ENCODE measurements at places on chromosomes 7 and 10. TPM values are rescaled to one million over a fixed set of nuclear protein-coding genes. Genes with fewer than 3 reads are reported as not detected.
A peak's percentile ranks its signal among the peaks of the same experiment; 100 is the strongest.

Gene FXYD4
- total RNA-seq = not detected

Gene SKIDA1
- 4.0 TPM for total RNA-seq

Gene ZNF467
- 7.0 TPM for total RNA-seq

Gene IFIT1B
- total RNA-seq = not detected

Gene PPP1R3C
- 295 TPM for total RNA-seq

Gene XRCC2
- 0.42 TPM for total RNA-seq

Gene MYOZ1
- total RNA-seq = 1.3 TPM

Gene CYP3A7
- not detected for total RNA-seq

Gene KIF5B
- total RNA-seq = 184 TPM

Gene GPNMB
- total RNA-seq = 288 TPM

Gene SLC25A28
- total RNA-seq = 34.5 TPM

Gene TRIP6
- total RNA-seq = 14.7 TPM

- no peaks in the 10 kb centered on the region for H3K36me3 ChIP-seq
- no peak overlapping the region for H3K4me3 ChIP-seq
- no peak for DNase-seq
- peaks cover 24% of the 10 kb centered on the region for H3K4me1 ChIP-seq
Observed at GRCh38 chr10:34507217-34507616, 307.9 kb downstream of the PARD3 start.

- H3K4me1 ChIP-seq = no peaks in the 10 kb centered on the region
- H3K4me3 ChIP-seq = no peak overlapping the region
- H3K27me3 ChIP-seq = no peaks in the 10 kb centered on the region
Observed at GRCh38 chr7:111903797-111904196, 302.4 kb downstream of the DOCK4 start.

- H3K4me1 ChIP-seq = peaks cover 11% of the 10 kb centered on the region
- peak; percentile 30 for DNase-seq
- H3K27ac ChIP-seq = no peak within 1 kb of the TSS
- H3K4me3 ChIP-seq = peak within 1 kb of the TSS; percentile 57
Observed at GRCh38 chr10:90857635-90858460, at the start of gene HTR7. HTR7 (minus strand) TSS chr10:90858039; CDS start chr10:90857671, 368 bp downstream.

DNA sequence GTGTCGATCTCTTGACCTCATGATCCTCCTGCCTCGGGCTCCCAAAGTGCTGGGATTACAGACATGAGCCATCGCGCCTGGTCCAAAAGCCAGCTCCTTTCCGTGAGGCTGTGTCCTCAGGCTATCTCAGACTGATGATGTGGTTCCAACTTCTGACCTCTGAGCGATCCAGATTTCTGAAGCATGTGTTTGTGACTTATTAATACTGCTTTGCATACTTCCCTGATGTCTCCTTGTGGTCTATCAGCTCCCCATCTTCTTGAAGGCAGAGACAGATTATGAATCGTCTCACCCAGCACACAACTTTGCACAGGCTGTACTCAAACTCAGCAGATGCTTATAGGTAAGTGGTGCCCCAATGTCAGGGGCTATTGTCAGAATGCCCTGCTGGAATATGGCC lies 2.0 kb upstream of the PLPP4 start:
- H3K4me3 ChIP-seq = no peak overlapping the region
- H3K27me3 ChIP-seq = peaks cover 29% of the 10 kb centered on the region

- no peak for DNase-seq
- H3K4me3 ChIP-seq = no peak overlapping the region
- peak overlapping the region; percentile 61 for H3K27ac ChIP-seq
Observed at GRCh38 chr10:125118011-125118611, 42.3 kb downstream of the CTBP2 start.

DNA sequence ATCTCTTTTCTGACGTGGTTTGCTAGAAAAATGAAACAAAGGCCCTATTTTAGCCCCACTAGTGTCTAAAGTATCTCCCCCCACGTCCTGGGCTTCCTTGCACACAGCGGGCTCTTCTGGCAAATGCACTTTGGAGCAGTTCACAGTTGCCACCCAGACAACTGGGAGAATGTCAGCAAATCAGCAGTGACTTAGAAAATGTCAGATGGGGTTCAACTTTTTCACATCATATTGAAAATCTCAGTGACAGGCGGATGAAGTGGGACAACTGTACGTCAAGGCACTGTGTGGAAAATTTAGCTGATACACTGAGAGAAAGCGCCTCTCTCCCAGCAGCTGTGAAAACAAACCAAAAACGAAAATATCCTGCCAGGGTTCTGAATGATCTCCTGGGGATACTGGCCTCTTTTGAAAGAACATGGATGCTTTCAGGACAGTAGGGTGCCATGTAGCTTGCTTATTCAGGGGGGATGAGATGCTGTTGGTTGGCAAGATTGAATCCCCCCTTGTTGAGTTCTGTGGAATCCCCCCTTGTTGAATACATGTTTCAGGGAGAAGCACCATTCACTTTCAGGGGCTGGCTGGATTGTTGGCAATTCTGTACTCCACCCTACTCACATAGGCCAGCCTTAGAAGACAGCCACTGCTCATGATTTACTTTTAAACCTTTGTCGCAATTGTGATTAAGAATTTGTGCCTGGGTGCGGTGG lies 372.8 kb upstream of the CELF2 start:
- peaks cover 40% of the 10 kb centered on the region for H3K4me1 ChIP-seq
- DNase-seq = no peak
- H3K27me3 ChIP-seq = no peaks in the 10 kb centered on the region
- no peaks in the 10 kb centered on the region for H3K36me3 ChIP-seq

- peaks cover 27% of the 10 kb centered on the region for H3K4me1 ChIP-seq
- no peak overlapping the region for H3K27ac ChIP-seq
- DNase-seq = no peak
- H3K4me3 ChIP-seq = no peak overlapping the region
- H3K36me3 ChIP-seq = no peaks in the 10 kb centered on the region
Observed at GRCh38 chr7:141076377-141076776, 2.5 kb downstream of the TMEM178B start.

- no peak for DNase-seq
- peaks cover 6% of the 10 kb centered on the region for H3K36me3 ChIP-seq
- H3K27me3 ChIP-seq = no peaks in the 10 kb centered on the region
- H3K27ac ChIP-seq = peak overlapping the region; percentile 95
Observed at GRCh38 chr7:30595436-30596013, 847 bp downstream of the GARS1 start.

DNA sequence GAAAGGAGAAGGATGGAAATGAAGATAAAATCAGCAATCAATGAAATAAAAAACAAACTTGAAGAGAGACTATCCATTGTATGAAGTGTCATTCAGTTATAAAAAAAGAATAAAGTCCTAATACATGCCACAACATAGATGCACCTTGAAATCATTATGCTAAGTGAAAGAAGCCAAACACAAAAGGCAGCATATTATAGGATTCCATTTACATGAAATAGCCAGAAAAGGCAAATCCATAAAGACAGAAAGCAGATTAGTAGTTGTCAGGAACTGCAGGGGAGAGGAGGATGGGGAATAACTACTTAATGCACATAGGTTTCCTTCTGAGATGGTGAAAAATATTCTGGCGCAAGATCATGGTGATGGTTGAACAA lies 6.6 kb upstream of the PON1 start:
- H3K4me3 ChIP-seq = no peak overlapping the region
- H3K4me1 ChIP-seq = no peaks in the 10 kb centered on the region
- no peaks in the 10 kb centered on the region for H3K27me3 ChIP-seq
- H3K27ac ChIP-seq = no peak overlapping the region
- H3K36me3 ChIP-seq = no peaks in the 10 kb centered on the region

DNA sequence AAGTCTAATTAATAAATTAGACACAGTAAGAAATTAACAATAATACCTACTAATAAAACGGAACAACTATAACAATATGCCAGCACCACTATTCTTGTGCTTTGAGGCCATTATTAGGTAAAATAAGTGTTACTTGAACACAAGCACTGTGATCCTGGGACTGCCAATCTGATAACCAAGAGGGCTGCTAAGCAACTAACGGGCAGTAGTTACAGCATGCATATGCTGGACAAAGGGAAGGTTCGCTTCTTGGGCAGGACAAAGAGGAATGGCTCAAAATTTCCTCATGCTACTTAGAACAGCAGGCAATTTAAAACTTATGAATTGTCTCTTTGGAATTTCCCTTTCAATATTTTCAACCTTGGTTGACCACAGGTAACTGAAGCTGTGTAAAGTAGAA lies 718.6 kb downstream of the SORCS3 start:
- no peak overlapping the region for H3K4me3 ChIP-seq
- no peaks in the 10 kb centered on the region for H3K4me1 ChIP-seq
- H3K27me3 ChIP-seq = no peaks in the 10 kb centered on the region
- H3K27ac ChIP-seq = no peak overlapping the region
- H3K36me3 ChIP-seq = no peaks in the 10 kb centered on the region

DNA sequence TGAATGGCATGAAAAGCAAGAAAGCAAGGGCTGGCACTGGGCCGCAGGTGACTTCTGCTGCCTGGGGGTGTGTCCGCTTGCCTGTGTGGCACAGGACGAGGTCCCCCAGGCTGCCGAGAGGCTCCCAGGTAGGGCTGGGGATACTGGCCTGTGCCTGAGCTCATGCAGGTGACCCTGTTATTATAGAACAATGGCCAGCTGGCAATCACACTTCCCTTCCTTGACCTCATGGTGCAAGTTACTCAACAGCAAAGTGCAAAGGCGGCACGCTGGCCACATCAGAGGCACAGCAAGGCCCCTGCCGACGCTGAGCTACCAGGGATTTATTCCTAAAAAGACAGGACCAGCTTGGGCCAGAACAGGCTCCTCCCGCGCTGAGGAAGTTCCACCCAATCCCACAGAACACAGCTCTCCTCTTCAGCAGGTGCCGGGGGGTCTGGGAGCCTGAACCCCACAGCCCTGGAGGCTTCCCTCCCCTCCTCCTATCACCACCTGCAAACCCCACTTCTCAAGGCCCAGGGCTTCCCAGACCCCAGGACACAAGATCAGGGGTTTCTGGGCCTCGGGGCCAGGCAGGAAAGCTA lies 1.4 kb upstream of the ADAM8 start:
- peaks cover 8% of the 10 kb centered on the region for H3K4me1 ChIP-seq
- H3K27me3 ChIP-seq = peaks cover 21% of the 10 kb centered on the region
- DNase-seq = no peak
- no peak overlapping the region for H3K27ac ChIP-seq

GRCh38 chr7:79272066-79272669 lies 181.3 kb downstream of the MAGI2 start:
- DNase-seq = no peak
- no peaks in the 10 kb centered on the region for H3K36me3 ChIP-seq

DNA sequence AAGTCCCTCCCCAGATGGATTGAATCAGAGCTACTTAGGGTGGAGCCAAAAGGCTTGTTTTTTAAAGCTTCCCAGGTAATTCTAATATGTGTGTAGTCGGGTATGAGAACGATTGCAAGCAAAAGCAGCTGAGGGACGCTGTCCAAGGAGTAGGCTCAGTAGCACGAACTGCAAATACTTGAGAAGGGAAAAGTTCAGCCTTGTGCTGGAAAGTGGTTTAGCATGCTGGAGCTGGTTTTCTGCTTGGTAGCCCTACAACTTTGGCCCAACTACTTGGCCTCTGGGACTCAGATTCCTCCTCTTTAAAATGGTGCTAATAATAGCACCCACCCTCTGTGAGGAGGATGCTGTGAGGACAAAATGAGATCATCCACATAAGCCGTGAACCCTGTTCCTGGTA lies 76.2 kb downstream of the AHR start:
- H3K4me3 ChIP-seq = no peak overlapping the region
- no peaks in the 10 kb centered on the region for H3K27me3 ChIP-seq
- H3K36me3 ChIP-seq = no peaks in the 10 kb centered on the region

- H3K4me1 ChIP-seq = no peaks in the 10 kb centered on the region
- no peak overlapping the region for H3K27ac ChIP-seq
- H3K4me3 ChIP-seq = no peak overlapping the region
- H3K36me3 ChIP-seq = no peaks in the 10 kb centered on the region
- DNase-seq = no peak
- H3K27me3 ChIP-seq = no peaks in the 10 kb centered on the region
Observed at GRCh38 chr7:17633067-17633466, 307.2 kb downstream of the SNX13 start.

- H3K27me3 ChIP-seq = no peaks in the 10 kb centered on the region
- no peak for DNase-seq
- H3K4me3 ChIP-seq = no peak overlapping the region
Observed at GRCh38 chr7:46207931-46208634, 287.0 kb upstream of the IGFBP3 start.

DNA sequence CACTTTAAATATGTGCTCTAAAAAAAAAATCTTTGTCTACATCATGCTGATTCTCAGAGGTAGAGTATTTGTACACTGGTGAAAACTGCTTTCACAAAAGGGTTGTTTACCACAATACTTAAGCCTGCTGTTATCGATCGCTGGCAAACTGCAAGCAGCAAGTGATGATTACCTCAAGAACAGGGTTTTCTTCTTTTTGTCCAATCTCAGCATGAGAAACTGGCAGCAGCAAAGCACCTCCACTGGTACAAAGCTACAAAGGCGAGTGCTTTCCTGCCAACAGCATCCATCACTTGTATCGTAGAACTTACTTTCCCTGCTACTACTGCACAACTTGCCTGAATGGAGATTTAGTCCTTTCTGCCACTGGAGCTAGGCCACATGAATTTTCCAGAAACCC lies 276.5 kb downstream of the DGKB start:
- no peak for DNase-seq
- no peaks in the 10 kb centered on the region for H3K27me3 ChIP-seq
- no peak overlapping the region for H3K4me3 ChIP-seq
- H3K4me1 ChIP-seq = no peaks in the 10 kb centered on the region
- H3K36me3 ChIP-seq = no peaks in the 10 kb centered on the region

GRCh38 chr7:102061981-102062390 lies 224.7 kb upstream of the SH2B2 start:
- no peak overlapping the region for H3K27ac ChIP-seq
- no peaks in the 10 kb centered on the region for H3K36me3 ChIP-seq

- DNase-seq = no peak
- H3K4me1 ChIP-seq = no peaks in the 10 kb centered on the region
Observed at GRCh38 chr10:69957241-69957885, 95.3 kb upstream of the MACROH2A2 start.

DNA sequence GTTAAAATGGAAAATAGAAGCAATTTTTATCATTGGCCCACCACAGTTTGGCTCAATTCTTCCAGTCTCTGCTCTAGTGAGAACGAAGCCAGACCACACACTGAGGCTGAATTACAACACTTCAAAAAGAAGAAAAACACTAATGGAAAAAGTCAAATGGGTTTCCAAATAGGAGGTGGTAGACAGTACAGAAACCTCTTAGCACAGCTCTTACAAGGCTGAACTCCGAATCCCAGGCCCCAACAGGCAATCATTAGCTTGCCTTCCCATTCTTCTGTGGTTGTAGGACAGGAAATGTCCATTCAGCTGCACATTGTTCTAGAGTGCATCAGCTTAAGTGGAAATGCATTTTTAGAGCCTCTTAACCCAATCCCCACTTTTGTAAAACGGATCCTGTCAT lies 115.1 kb upstream of the MEOX2 start:
- no peak overlapping the region for H3K4me3 ChIP-seq
- peak overlapping the region; percentile 33 for H3K27ac ChIP-seq
- no peak for DNase-seq
- H3K4me1 ChIP-seq = no peaks in the 10 kb centered on the region

DNA sequence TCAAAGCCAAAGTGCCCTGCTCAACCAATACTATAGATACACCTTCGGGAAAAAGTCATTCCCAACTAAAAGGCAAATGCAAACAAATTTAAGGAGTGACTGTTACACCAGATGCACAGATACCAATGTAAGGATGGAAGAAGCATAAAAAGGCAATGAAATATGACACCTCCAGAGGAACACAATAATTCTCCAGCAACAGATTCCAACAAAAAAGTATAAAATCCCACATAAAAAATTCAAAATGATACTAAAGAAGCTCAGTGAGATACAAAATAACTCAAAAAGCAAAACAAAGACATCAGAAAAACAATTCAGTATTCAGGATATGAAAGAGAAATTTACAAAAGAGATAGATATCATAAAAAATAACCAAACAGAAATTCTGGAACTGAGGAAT lies 44.1 kb upstream of the ASAH2 start:
- no peak for DNase-seq
- H3K27me3 ChIP-seq = no peaks in the 10 kb centered on the region
- no peak overlapping the region for H3K27ac ChIP-seq
- no peaks in the 10 kb centered on the region for H3K4me1 ChIP-seq
